CD4-positive, alpha-beta T cell treated with Interleukin-12 subunit alpha and Interleukin-12 subunit beta, for 1 hour (primary cell): ENCODE measurements at places on chromosomes 3 and 15.

GRCh38 chr3:167406876-167407492 is 26.9 kb upstream of the ZBBX start:
- DNase-seq = no peak

GRCh38 chr3:56094170-56094569 is 374.1 kb downstream of the ERC2 start:
- DNase-seq = no peak

GRCh38 chr3:39105687-39106063 is 1.8 kb downstream of the GORASP1 start:
- DNase-seq = no peak

DNA sequence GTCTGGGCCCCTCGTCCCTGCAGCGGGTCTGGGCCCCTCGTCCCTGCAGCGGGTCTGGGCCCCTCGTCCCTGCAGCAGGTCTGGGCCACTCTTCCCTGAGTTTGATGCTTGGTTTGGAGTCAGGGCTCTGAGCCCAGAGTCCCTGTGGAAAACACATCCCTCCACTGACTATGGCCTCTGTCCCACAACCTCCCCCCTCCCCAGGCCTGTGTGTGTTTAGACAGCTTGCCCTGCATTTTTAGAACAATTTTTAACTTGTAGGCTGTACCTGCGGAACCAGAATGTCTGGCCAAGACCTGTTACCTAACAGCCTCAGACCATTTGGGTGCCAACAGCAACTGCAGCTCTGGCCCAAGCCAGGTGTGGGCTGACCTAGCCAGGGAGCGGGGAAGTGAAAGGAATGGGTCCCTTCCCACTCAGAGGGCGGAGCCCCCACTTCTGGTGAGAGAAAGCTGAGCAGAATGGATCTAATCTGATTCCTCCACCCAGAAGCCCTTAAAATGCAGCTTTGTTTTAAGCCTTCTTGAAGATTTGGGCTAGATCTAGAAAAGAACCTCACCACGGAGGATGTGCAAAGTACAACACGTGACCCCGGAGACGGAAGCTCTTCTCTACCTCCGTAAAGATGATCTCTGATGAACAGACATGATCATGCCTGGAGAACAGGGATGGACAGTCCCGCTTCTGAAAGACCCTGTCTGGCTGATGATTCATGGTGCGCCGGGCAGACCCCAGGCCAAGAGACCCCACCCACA is 60.5 kb upstream of the TFRC start:
- DNase-seq = no peak

GRCh38 chr15:54514601-54515000 is 536.4 kb downstream of the UNC13C start:
- no peak for DNase-seq

GRCh38 chr3:30142946-30143345 is 463.5 kb upstream of the TGFBR2 start:
- DNase-seq = no peak

GRCh38 chr3:8201886-8202285 is 299.7 kb upstream of the LMCD1 start:
- DNase-seq = no peak

DNA sequence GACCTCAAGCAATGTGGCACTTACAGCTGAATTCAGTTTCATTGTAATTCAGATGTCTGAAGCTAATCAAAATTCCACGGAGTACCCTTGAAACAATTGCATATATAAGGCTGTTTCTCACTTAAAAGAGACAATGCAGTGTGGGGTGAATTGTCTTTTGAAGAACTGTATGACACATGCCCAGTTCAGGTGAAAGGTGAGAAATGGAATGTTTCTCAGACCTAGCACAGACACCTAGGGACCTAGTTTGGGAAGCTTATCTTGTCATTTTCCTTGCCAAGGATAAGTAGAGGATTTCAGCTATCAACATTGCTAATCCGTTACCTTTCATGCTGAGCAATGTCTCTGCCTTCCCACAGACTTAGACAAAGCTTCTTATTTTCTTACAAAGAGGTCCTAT is 36.3 kb downstream of the MBNL1 start:
- no peak for DNase-seq

DNA sequence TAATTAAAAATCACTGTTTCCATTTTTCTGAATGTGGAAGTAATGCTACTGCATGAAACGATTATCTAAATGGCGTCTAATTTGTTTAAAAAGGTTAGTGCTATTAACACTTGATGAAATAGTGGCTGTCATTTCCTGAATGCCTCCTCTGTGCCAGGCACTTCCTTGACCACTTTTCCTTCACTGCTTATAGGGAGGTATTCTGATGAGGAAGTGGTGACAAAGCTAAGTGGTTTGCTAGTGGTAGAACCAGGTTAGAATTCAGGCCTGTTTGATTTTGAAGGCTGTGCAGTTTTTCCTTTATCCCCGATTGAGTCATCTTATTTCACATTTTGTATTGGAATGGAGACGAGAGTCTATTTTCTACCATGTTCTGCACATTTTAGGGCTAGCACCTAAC is 119.0 kb downstream of the USP13 start:
- no peak for DNase-seq

GRCh38 chr15:92492551-92493115 is 99.0 kb downstream of the ST8SIA2 start:
- DNase-seq = no peak

GRCh38 chr3:178044320-178044719 is 491.9 kb upstream of the KCNMB2 start:
- DNase-seq = no peak

- DNase-seq = no peak
These were observed 80.0 kb downstream of the PLXNA1 start for GRCh38 chr3:127062926-127063325.

DNA sequence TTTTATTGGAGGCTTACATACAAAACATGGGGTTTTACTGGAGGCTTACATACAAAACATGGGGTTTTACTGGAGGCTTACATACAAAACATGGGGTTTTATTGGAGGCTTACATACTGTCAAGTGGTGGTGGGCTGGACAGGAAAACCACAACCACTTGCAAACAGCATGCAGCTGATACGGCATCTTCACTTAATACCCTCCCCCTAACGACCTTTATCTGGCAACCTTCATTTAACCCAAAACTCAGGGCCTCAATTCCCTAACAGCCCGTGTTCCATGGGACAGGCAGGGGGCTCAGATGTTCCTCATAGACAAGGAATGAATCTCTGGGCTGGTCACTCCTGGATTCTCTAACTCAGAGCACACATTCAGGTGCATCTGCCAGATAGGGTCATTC is 137.1 kb downstream of the CD47 start:
- DNase-seq = no peak

DNA sequence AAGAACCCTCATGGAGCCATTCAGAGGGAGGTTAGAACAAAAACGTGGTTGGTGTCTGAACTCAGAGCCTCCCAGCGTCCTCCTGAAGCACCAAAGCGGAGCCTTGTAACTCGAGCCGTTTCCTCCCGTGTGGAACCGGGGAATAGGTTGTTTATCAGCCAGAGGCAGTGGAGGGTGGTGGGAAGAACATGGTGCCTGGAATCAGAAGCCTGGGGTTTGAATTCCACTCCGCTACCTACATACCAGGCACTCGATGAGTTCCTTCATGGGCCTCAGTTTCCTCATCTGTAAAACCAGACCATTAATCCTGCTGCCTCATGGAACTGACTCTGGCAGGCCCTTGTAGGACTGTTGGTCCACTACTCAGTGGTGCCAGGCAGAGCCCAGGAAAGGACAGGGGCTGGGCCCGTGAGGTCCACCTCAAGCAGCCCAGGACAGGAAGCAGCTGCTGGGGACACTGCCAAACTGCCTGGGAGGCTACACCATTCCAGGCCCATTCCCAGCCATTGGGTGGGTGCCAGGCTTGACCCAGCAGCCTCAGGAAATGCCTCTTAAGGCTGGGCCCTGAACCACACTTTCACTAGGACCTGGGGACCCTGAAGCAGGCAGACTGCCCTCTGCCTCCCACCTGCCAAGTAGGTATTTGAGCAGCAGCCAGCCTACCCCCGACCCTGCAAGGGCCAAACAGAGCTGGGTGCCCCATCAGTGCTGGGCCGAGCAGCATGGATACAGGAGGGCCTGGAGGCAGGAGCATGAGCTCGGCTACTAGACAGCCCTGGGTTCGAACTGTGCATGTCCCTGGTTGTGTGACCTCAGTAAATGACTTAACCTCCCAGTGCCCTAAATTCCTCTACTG is 33.4 kb downstream of the PRKCD start:
- no peak for DNase-seq

GRCh38 chr15:43529587-43530345 is 12.4 kb downstream of the MAP1A start:
- no peak for DNase-seq

- DNase-seq = no peak
These were observed 58.0 kb upstream of the ZNF148 start for GRCh38 chr3:125433091-125433534.

GRCh38 chr3:104412608-104413580 is 953.8 kb upstream of the ALCAM start:
- no peak for DNase-seq

GRCh38 chr3:169769287-169770181 is at the start of gene ACTRT3:
ACTRT3 (minus strand) TSS chr3:169769561; CDS start chr3:169769520, 41 bp downstream.
- peak; percentile 70 for DNase-seq

- DNase-seq = no peak
These were observed 90.0 kb downstream of the FSIP1 start for GRCh38 chr15:39692356-39693327.

DNA sequence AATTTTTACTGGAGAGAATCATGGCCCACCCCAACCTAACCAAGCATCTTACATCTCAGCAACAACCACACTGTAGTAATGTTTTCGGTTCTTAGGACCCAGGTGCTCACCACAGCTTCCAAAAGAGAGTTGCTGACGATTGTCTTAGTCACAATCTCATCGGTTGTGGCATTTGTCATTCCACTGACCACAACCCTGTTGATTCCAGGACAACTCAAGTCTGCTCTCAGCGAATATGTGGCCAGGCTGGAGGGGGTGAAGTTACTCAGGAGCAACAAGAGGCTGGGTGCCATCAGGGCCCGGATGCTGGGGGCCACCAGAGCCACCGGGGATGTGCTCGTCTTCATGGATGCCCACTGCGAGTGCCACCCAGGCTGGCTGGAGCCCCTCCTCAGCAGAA is 25.9 kb downstream of the GALNT15 start:
- DNase-seq = no peak

DNA sequence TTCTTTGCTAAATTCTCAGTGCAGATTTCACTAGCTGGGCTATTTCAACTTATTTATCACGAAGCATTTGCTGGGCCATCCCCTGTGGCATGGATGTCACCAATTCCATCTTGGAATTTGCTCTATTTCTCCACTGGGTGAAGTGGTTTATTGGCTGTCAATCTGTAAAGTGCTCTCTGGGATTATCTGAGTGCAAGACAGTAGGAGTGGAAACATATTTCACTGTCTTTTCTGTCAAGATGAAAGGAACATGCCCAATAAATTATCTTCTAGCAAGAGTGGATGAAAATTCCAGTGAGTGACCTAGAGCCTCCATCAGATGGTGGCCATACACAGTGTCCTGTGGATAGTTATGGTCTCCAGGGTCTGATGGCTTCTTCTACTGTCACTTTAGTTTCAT is 25.1 kb upstream of the CTDSPL start:
- no peak for DNase-seq

DNA sequence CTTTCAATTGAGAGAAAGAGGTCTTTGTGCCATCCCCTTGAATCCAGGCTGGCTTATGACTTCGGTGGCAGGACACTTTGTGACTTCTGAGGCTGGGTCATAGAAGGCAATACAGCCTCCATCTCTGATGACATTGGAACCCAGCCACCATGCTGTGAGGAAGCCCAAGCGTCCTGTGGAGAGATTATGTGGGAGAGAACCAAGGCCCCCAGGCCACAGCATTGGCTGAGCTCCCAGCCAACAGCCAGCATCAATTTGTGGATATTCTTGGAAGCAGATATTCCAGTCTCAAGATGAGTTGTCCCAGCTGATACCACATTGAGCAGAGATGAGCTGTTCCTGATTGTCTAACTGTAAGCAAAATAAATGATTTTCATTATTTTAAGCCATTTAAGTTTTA is 12.7 kb upstream of the XIRP1 start:
- no peak for DNase-seq

DNA sequence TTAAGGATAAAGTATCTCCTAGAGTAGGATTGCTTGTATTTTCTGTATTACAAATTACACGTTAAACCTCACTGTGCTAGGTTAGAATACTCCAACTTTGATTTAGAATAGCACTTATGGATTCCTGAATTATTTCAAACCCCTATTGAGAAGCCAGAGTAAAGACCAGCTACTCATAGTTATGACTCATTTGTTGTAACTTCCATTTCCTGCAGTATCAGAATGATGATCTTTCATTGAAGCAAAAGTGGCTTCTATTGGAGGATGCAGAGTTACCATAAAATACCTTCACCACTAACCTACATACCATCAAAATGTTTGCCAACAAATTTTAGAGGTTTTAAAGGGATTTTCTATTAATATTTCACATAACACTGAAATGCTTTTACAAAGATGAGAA is 1322.7 kb upstream of the ALCAM start:
- no peak for DNase-seq

GRCh38 chr3:33236005-33236404 is 17.4 kb upstream of the SUSD5 start:
- no peak for DNase-seq

DNA sequence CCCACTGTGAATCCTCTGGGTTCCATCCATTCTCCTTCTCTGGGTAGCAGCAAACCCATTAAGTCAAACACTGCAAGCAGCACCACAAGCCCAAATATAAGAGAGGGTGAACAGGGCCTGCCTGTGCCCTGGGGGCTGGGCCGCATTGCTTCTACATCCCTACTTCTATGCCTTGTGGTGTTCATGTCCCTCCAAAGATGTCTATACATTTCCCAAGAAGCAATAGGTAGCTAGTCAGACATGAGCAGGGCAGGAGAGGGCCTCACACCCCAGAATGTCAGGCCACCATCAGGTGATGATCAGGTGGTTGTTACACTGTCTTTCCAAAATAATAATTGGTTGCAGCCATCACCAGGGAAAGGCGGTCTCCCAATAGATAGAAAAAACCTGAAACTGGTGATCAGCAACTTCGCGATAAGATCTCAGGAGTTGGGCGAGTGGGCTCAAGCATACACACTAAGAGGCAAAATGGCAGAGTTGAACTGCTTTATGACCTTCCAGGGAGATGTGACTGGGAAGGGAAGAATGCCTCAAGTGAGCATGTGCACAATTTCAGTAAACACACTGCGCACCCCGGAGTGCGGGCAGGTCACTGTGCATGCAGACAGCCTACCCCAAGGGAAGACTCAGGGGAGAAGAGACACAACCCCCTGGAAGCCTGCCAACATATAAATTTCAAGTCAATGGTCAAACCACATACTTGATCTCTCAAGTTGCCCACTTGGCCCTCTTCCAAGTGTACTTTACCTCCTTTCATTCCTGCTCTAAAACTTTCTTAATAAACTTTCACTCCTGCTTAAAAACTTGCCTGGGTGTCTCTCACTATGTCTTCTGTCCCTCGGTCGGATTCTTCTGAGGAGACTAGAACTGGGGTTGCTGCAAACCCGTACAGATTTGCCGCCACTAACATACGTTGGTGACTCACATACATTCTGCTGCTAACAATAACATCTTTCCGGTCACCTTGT is 39.9 kb downstream of the KLF15 start:
- DNase-seq = no peak

- DNase-seq = peak; percentile 7
These were observed 30.9 kb downstream of the GOLM2 start for GRCh38 chr15:44319385-44319784.

- DNase-seq = no peak
These were observed 17.0 kb downstream of the CHRM5 start for GRCh38 chr15:33985287-33985686.
